Glomerular endothelial cell (primary cell): ENCODE measurements at places on chromosomes 4 and X. TPM values are rescaled to one million over a fixed set of nuclear protein-coding genes. Genes with fewer than 3 reads are reported as not detected.

DNA sequence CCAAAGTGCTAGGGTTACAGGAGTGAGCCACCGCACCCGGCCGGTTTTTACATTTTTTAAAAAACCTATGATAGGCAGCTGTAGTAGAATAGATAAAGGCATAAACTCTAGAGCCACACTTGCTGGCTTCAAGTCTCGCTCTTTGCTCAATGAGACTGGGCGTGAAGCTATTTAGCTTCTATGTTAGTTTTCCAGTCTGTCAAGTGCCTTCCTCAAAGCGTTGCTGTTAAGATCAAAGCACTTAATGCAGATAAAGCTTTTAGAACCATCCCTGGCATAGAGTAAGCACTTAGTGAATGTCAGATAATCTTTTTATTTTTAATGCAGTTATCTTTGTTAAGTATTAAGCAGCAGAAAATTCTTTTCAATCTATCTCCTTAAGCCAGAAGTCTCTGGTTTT is 42.0 kb upstream of the BMPR1B start:
- no peak for DNase-seq

- no peak for DNase-seq
Measured at GRCh38 chrX:39772057-39772832, 325.5 kb downstream of the BCOR start.

GRCh38 chrX:132114607-132115006 is 13.2 kb downstream of the FRMD7 start:
- no peak for DNase-seq

GRCh38 chr4:110418641-110419040 is 57.3 kb upstream of the ENPEP start:
- DNase-seq: no peak

DNA sequence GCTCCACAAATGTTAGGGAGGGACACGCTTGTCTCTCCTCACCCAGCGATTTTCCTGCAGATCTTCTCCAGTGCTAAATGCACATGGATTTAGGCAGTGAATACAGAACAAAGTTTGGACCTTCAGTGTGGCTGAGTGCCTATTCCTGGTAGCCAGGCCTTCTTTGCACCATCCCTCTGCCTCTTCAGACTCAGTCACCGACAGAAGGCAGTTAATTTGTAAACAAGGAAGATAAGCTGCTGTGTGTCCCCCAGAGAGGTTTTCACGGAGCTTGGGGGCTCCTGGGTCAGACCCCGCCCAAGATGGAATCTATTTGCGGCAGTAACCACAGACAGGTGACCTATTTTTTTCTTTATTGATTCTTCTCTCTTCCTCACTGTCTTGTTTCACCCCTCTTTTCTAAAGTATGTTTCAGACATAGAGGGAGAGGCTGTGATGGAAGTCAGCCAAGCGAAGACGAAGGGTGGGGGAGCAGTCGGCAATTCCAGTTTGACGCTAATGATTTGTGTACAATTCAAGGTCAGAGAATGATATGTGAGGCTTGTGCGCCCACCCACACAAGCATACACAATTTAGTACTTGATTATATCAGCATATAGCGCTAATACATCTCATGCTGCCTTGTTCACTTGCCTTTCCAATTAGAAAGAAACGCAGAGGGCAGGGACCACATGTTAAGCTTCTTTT is 200.8 kb downstream of the MGST2 start:
- DNase-seq: no peak

DNA sequence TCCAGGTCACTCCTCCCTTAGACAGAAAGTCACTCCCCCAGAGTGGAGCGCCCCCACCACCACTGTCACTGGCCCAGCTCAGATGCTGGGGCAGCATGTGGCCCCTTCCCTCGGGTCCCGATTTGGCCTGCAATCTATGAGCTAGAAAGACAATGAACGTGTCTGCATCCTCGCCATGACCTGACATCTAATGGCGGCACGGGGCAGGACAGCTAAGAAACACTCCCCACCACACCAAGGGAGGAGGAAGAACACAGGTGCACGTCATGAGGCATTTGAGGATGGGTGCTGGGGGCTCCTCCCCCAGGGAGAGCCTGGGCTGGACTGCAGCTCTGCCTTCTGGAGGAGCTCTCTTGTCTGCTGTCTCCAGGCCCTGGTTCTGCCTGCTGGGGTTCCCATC is 8.7 kb downstream of the RNF212 start:
- no peak for DNase-seq

GRCh38 chr4:2691313-2691712 is 64.8 kb downstream of the TNIP2 start:
- no peak for DNase-seq

Gene WDR44
- 20.0 TPM in 2 replicates for total RNA-seq

Gene SHOX
- not detected in 2 replicates for total RNA-seq

Gene C4orf50
- total RNA-seq: not detected in 2 replicates
